Activated CD8-positive, alpha-beta memory T cell treated with anti-CD3 and anti-CD28 coated beads for 1 hour (primary cell): ENCODE measurements at places on chromosomes 5 and 9.

- DNase-seq: no peak
These were observed 106.6 kb downstream of the CD180 start for GRCh38 chr5:67090040-67090439.

DNA sequence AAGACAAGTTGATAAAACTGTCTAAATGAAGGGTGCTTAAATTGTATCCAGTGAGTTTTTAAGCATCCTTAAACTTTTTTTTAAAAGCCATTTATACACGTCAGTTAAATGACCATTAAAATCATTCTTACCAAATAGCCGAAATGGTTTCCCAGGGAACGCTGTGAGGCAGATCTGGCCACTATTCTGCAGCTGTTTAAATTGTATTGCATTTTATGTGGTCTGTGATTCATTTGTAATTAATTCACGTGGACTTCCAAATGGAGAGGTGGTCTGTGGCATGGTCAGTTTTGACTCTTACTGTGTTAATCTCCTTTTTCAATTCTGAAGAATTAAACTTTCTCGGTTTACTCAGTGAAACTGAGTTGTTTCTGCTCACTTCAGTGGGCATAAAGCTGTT, 113.7 kb upstream of the OTULINL start:
- no peak for DNase-seq

DNA sequence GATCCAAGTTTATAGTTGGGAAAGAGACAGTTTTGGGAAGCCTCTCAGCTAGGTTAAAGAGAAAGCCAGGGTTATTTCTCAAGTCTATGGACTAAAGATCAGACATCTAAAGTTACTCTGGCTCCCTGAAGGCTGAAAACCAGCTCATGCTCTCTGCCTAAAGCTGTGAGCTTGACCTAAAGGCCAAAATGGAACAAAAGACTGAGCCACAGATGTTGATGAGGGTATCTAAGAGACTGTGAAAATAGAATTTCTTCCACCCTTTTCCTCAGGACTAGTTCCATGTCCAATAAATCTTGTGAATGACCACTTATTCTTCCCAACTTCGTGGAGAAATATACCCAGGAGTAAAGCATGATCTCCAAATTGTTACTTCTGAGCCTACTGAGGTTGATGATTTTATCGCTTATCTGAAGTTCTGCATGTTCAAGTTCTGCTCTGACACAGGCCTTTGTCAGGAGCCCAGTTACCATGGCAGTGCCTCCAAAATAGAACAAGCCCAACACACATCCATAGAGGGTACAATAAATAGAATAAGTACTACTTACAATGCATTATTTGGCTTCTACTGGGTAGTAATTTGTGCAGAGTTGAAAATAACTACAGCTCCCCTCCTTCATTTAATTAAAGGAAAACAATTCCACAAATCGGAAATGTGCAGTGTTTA, 373.6 kb downstream of the NTRK2 start:
- no peak for DNase-seq

DNA sequence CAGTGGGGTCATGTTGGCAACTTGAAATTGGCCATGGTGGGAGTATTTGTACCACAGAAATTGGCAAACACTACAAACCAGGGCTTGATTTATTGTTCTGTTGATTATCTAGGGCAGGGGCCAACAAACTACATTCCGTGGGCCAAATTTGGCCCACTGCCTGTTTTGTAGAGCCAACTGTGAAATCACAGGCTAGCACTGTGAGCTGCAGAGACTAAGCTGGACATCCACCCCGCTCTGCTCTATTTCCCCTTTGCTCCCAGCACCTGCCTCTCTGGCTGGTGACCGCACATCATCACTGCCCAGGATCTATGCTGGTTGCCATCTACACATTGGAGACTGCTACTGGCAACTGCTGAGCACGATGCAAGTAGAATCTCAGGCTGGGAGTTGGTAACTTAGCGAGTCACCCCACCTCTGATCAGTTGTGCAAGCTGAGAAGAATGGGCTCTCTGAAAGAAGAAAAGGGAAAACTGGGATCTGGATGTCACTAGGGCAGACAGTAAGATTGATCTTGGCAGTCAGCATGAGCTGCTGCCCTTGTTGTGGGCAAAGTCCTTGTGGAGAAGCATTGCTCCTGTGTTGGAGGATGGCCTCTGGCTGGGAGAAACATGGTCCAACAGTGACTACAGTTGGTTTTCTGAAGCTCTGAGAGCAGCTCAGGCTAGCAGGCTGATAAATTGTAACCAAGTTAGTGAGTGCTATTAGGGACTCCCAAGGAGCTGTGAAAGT, 144.7 kb upstream of the RAD23B start:
- DNase-seq: no peak

DNA sequence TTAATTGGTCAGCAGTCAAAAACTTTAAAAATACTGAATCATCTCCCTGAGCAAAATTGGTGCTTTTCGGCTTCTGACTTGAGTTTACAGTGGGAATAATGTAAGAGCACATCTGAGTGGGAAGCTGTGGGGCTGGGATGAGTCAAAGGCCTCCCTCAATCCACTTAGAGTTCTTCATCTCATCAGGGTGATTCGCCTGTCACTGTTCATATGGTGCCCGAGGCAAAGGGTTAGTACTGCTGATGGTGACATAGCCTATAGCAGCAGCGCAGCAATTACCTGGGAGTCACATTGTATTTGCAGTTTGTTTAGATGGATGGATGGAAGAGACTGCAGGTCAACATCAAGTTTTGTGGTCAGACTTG, 113.8 kb upstream of the ZNF608 start:
- DNase-seq: no peak

DNA sequence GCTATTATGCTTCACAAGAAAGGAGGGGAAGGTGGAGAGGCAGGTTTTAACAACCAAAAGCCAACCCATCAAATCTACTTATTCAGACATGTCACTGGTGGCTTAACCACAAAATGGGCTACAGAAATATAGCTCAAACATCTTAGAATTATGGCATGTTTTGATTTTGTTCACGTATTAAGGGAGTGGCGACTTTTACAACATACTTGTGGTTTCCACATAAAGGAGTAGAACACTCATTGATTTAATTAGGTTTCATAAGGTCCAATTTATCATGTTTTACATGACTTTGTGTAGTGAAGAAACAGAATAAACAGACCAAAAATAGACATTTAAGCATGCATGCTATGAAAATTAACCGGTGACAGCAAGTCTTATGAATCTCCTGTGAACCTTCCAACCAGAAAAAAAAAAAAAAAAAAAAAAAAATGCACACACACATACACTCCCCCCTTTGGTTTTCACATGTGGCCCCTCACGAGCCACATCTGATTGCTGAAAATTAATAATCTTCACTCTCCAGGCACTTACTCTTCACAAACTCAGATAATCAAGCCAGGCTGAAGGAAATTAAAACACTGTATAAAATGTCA, 5.4 kb downstream of the ZNF608 start:
- DNase-seq: no peak

DNA sequence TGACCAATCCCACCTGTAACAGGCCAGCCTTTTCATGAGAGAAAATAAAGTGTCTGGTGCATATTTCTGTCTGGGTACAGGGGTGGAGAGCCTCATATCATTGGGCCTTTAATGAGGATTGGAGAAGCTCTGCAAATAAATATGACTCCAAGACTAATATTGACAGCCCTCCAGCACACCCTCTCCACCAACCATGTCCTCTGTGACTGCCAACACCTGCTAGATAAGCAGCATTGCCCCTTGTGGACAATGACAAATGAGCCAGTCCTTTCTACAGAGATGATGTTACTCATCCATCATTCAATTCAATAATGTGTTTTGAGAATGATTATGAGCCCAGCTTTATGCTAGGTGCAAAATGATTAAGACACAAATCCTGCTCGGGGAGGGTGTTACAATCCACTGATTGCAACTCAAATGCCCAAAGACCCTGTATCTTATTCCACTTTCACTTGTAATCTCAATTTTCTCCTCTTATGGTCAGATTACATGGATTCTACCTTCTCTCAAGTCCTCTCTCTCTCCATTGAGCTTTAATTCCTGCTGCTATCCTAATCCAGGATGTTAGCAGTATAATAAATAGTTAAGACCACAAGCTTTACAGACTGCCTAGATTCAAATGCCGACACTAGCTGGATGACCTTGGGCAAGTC, 2.1 kb upstream of the GFRA3 start:
- no peak for DNase-seq

GRCh38 chr5:65128226-65128625, 353.5 kb downstream of the ADAMTS6 start:
- DNase-seq: no peak

GRCh38 chr5:10946050-10946449, 185.0 kb upstream of the DAP start:
- no peak for DNase-seq

- DNase-seq: no peak
These were observed 151.9 kb downstream of the NTRK2 start for GRCh38 chr9:84821431-84821830.

DNA sequence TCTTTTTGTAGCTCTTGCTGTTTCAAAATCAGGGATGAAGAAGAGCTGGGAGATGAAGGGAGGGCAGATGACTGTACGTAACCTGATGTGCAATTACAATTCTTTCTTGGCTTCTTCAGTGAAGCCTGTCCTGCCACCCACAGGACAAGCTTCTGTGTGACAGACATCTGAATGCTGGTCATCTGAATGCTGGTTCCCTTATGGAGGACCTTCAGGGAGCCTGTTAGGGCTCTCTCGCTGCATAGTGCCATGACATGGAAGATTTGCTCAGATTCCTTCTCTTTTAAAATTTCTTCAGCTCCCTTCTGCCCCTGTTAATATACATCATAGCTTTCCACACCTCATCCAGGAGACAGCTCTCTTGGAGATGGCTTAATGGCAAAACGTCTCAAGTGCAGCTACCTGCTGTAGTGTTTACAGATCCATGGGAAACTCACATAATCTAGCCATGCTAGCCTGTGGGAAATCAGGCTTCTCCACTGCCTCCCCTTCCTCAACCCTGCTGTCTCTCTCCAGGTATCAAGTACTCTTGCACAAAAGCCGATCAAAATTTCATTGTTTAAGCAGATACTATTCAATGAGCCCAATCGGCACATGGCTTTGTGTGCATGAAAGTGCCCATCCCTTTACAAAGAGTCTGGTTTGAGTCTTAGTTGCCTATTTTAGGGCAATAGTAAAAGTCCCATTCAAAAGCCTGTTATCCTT, 134.6 kb downstream of the RAB3C start:
- no peak for DNase-seq

- DNase-seq: no peak
These were observed 26.2 kb upstream of the IRX4 start for GRCh38 chr5:1908931-1909330.

DNA sequence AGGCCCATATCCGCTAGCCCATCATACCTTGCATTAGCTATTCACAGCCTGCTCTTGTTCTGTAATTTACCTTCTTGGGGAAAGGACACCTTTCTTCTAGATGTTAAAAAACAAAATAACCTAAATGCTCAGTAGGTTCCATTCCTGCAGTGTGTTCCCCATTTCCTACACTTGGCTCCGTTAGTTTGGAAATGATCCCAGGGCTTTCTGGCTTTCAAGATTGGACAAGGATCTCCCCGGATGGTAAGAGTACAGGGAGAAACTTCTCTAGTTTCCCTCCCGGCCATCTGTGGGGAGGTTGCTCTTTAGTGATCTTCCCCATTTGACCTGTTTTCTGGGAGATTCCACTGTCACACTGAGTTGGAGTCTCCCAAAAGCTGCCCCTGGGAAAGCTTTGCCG, 27.3 kb upstream of the STC2 start:
- no peak for DNase-seq

DNA sequence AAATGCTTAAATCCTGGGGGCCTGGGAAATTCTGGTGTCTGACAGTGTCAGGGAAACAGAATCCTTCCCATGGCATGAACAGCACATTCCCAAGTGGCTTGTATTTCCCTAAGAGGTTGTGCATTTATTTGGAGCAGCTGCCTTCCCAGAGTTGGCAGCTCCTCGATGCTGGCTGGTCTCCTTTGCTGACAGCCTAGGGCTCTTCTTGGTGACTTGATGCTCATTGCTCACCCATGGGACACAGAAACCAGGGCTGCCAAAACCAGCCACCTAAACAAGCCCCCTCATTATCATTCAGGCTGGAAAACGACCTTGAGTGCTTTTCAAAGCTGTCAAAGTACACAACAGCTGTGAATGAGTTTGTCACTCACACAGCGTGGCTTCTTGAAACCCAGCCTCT, 24.2 kb downstream of the ENHO start:
- DNase-seq: no peak

DNA sequence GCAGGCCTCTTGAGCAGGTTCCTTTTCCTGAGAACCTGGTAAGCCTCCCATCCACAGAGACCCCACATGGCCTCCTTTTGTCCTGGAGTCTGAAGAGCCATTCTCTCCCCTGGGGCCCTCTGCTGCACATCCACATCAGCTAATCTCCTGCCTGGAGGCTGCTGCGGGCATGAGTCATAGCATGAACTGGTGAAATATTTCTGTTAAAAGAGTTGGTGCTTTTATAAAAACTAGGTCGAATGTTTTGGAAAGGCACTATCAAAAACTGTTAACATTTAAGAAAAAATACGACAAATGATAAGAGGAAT, 399.4 kb downstream of the CTNND2 start:
- DNase-seq: no peak

GRCh38 chr5:40364441-40364840, 315.3 kb upstream of the PTGER4 start:
- DNase-seq: no peak

GRCh38 chr9:127539982-127540663, 72.0 kb upstream of the STXBP1 start:
- no peak for DNase-seq

- DNase-seq: no peak
These were observed 8.2 kb upstream of the ZFYVE16 start for GRCh38 chr5:80399526-80400239.

DNA sequence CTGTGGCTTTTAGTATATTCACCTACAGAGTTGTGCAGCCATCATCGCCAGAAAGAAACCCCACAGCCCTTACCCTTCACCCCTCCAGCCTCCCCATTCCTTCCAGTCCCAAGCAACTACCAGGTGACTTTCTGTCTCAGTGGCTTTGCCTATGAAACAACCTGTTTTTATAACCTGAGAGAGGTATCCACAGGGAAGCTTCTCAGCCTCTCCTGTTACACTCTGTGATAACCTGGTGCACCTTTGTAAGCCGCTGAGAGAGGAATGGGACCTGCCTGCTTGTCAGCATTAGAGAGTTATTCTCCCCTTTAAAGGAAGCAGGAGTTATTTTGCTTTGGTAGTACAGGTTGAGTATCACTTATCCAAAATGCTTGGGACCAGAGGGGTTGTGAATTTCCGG, 93.6 kb downstream of the TRIO start:
- no peak for DNase-seq

- DNase-seq: no peak
These were observed 3.1 kb downstream of the ARHGEF39 start for GRCh38 chr9:35661756-35662350.

DNA sequence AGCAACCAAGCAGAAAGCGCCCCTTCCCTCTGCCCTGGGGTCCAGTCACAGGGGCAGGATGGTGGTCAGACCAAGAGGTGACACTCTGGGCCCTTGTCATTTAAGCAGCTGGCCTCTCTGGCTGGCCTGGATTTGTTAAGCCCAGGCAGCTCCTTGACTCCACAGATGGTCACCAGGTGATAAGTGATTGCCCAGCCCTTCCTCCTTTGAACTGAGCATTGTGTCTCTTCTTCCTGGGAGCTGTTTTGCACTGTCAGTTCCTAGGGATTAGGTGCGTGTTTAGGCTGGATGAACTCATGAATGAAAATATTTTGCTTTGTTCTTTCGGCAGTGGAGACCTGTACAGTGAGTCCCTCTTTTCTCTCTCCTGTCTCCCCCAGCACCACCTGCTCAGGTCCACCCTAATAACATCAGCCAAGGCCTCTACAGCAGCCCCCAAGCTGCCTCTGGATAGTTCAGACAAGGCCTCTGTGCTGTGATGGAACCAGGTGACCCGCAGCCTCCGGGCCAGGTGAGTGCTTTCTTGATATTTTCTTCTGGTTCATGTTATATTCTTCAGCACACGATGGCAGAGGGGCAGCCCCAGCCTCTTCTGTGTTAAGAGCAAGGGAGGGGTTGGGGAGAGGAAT, 139.7 kb upstream of the PITX1 start:
- DNase-seq: no peak
